ENCODE measurements at places on chromosomes 11 and 22.
A peak's percentile ranks its signal among the peaks of the same experiment; 100 is the strongest.

- no peak for DNase-seq
Observed at GRCh38 chr11:131763193-131763890, 392.9 kb downstream of the NTM start.

GRCh38 chr22:27296091-27296675, 505.4 kb downstream of the MN1 start:
- no peak for DNase-seq

GRCh38 chr11:96319898-96320656, 22.9 kb downstream of the MAML2 start:
- no peak for DNase-seq

GRCh38 chr11:32438866-32439489, 3.6 kb upstream of the WT1 start:
- DNase-seq = no peak

GRCh38 chr11:68206211-68206610, 6.9 kb downstream of the KMT5B start:
- DNase-seq = no peak

- DNase-seq = no peak
Observed at GRCh38 chr11:107017104-107017432, 1.2 kb downstream of the GUCY1A2 start.

GRCh38 chr22:43923631-43924464, at the start of gene PNPLA3:
Gene PNPLA3, plus strand, starts transcription at chr22:43923805. Its CDS starts 107 bp downstream, at chr22:43923912.
- peak; percentile 28 for DNase-seq

DNA sequence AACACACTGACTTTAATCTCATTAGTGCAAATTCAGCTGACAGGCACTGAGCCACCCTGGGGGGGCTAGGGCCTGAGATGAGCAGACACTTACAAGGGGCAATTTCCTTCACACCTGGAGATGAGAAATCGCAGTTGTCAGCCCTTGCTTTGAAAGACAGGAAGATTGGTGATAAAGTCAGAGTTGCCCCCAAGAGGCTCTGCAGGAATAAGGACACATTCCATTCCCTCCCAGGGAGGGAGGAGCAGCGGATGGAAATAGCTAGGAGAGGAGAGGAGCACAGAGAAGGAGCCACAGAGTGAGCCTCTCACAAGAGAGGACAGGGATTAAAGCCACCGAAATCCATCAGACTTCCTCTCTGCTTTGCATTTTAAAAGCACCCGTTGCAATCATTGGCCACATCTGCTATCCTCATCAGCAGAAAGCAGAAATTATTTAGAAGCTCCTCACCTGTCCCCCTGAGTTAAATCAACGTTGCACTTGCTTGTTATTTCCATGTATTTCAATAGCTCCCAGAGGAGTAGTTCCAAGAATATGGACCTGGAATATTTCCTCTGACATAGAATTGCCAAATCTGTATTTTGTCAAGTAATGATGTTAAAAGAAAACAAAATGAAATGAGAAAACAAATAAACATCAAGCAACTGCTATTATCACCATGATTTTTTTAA, 213.7 kb downstream of the BARX2 start:
- DNase-seq = no peak

DNA sequence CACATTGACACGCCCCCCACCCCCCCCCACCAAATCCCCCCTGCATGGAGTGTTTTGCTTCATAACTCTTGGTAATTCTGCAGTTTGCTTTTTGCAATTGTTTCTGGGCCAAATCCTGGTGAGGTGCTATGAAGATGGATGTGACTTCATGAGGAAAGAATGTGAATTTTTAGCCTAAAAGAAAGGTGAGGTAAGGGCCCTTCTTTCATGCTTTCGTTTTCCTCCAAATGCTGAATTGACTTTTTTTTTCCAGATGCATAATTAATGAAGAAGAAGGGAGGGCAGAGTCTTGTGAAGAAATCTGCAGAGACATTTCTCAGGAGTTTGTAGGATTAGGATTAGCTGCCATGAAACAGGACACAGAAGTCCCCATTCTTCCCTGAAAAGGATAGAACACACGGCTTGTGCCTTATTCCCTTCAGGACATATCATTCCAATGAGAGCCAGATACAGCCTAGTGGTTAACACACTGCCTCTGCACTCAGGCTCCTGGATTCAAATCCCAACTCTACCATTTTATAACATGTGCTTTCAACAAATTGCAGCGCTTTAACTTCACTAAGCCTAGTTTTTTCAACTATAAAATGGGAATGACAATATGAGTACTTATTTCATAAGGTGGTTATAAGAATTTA, 19.6 kb upstream of the TBCEL start:
- DNase-seq = no peak

DNA sequence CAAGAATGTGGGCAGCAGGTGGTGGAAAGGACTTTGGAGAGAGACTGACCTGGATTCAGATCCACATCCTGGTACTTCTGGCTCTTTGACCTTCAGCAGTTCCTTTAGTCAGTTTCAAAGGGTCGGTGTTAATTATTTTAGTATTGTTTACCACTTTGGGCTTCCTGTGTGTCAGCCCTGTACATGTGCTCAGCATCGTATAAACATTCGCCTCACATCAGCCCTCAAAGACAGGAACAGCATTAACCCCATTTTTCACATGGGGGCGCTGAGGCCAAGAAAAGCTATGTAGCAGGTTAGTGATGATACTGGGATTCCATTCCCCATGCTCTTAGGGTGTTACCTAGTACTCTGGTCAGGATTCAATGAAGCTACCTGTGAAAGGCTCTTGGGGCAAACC, 72.1 kb upstream of the YWHAH start:
- no peak for DNase-seq

DNA sequence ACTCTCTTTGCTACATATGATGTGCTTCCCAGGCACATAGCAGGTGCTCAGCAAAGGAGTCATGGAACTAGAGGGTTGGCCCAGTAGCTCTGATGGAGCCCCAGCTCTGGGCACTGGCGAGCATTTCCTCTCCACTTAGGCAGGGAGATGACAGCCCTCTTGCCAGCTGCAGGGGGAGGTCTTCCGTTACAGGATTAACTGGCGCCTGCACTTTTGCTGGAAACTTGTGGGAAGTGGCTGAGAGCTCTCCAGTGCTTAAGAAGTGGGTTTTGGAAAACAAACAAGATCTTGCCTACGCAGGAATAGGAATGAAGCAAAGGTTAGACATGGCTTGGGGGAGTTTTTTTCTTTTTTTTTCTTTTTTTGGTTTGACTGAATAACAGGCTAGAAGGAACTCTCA, 75.5 kb downstream of the MICAL2 start:
- DNase-seq = no peak

DNA sequence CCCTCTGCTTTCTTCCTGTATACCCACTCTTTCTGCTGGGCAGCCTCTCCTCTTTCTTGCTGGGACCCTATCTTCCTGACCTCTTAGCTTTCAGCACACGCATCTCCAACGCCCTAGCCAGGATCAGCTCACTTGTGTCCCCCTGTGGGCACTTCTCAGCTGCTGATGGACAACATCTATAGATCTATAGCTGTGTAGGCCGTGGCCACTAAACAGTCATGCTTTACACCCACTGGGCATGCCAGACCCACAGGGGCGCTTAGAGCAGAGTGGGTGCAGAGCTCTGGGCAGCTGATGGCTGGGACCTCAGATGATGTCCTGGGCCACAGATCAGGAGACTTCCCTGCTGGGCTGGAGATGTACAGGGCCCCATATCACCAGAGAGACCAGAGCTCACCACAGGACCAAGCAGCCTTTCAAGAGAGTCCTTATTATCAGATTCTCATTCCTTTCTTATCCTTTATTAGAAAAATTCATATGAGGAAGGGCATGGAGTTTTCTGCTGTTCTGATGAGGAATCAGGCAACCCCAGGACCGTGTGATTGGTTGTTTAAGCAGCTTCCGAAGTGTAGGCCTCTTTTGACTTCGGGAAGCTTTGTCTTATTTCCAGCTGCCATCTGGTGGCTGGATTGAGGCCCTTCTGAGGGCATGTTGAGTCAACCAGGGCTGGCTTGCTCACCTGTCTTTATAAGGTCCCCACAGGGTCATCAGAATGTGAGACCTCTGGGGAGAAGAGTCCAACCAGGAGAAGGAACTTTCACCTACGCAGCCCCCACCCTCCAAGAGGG, 60.5 kb downstream of the OSBP2 start:
- no peak for DNase-seq

GRCh38 chr11:6419009-6419631, at the start of gene APBB1:
Gene APBB1, minus strand, starts transcription at chr11:6419094. Its CDS starts 7,747 bp downstream, at chr11:6411347.
- peak; percentile 35 for DNase-seq

DNA sequence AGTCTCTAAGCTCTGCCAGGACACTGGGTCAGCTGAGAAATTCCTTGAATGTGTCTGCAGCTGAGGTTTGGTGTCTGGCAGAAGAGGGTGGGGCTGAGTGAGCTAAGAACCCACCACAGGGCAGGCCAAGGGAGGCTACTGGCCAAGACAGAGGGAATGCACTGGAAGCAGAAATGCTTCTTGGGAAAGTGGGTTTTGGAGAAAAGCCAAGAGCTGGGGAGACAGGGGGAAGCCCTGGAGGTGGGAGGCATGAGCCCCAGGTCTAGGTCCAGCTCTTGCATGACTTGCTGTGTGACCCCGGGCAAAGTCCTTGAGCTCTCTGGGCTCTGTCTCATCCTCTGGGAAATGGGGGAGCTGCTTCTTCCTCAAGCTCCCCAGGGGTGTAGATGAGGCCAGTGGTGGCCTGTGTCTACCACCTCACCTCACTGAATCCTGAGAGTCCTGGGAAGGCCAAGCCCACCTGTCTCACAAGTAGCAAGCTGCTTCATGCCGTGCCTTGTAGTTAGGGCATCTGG, 2.3 kb downstream of the MMP11 start:
- DNase-seq = no peak

- DNase-seq = no peak
Observed at GRCh38 chr11:8697054-8697453, 14.5 kb downstream of the RPL27A start.

GRCh38 chr22:26045051-26045450, 124.2 kb upstream of the SEZ6L start:
- DNase-seq = no peak

- no peak for DNase-seq
Observed at GRCh38 chr22:49566693-49567092, 261.0 kb downstream of the BRD1 start.

- no peak for DNase-seq
Observed at GRCh38 chr11:101127197-101127698, 2.4 kb downstream of the PGR start.

GRCh38 chr11:441418-442274, at the start of gene ANO9:
Gene ANO9, minus strand, starts transcription at chr11:442011. Its CDS starts 85 bp downstream, at chr11:441926.
- DNase-seq = peak; percentile 29

GRCh38 chr11:14764579-14765527, 121.2 kb downstream of the PDE3B start:
- no peak for DNase-seq

Data from stimulated activated CD4-positive, alpha-beta T cell treated with anti-CD3 and anti-CD28 coated beads, Interleukin-1b, Interleukin-23, amount 100 ng/mL, for 1 hour (primary cell).